ENCODE measurements at places on chromosomes 1 and 21. TPM values are rescaled to one million over a fixed set of nuclear protein-coding genes. Genes with fewer than 3 reads are reported as not detected.

DNA sequence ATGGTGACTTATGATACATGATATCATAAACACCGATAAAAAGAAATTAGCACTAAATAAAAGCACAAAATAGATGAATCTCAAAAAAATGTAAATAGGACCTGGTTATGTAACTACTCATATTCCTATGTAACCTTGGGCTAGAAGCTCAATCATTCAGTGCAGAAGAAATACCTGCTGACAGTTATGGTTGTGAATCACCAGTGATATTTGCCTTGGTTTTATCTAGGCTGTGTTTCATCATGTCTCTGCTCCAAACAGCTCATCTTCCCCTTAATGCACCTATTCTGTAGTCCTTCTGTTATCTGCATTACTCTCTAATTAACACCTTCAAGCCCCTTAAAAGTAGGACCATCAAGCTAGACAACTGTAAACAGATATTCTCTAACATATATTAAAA, 16.3 kb upstream of the PIGC start:
- no peak for DNase-seq

GRCh38 chr1:18829671-18830070, 29.8 kb downstream of the TAS1R2 start:
- DNase-seq = no peak

GRCh38 chr1:56190806-56191365, 388.5 kb downstream of the PLPP3 start:
- no peak for DNase-seq

GRCh38 chr1:57976216-57976615, 552.4 kb upstream of the DAB1 start:
- DNase-seq = no peak

DNA sequence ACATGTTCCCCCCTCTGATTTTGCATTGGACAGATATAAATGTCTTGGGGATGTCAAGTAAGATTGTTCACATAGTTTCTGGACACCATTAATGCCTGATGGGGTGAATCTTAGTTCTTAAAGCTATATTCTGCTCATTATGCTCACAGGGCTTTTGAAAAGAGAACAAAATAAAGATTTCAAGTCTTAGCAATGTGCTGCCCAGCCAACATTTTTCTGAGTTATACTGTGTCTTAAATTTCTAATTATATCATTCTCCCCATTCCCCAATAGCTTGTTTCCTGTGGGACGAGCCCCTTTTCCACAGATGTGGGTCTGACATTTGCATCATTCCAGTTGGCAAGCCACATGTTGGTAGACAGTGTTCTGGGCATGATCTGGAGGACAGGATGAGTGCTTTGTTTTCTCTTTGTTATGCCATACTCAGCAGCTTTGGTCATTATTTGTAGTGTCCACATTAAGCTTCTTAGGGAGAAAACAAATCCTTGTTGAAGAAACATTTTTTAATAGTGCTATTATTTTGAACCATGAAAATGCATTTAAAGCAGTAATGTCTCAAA, 32.8 kb downstream of the MTARC1 start:
- no peak for DNase-seq

The HSPB7 gene
- total RNA-seq = not detected

The HSF2BP gene
- total RNA-seq = 0.39 TPM

The ZYG11A gene
- total RNA-seq = not detected

The RNU5D-1 gene
- not detected for total RNA-seq
